Cortex of kidney (tissue), 1 donor: ENCODE measurements at places on chromosomes 11 and 22.

GRCh38 chr11:282630-283360, 4.6 kb downstream of the NLRP6 start:
- DNase-seq: no peak

- no peak for DNase-seq
These were observed 45.9 kb downstream of the FDX1 start for GRCh38 chr11:110475671-110476070.

GRCh38 chr11:40323241-40323640, 1136.2 kb downstream of the LRRC4C start:
- DNase-seq: no peak

DNA sequence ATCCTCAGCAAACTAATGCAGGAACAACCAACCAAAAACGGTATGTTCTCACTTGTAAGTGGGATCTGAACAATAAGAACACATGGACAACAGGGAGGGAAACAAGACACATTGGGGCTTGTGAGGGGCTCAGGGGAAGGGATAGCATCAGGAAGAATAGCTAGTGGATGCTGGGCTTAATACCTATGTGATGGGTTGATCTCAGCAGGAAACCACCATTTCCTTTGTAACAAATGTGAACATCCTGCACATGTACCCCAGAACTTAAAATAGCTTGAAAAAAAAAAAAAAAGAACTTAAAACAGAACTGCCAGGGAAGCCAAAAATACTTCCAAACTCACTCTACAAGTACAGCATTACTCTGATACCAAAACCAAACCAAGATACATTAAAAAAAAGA, 33.8 kb downstream of the CASP4 start:
- no peak for DNase-seq

GRCh38 chr22:48745842-48746788, 1081.6 kb downstream of the BRD1 start:
- DNase-seq: no peak

DNA sequence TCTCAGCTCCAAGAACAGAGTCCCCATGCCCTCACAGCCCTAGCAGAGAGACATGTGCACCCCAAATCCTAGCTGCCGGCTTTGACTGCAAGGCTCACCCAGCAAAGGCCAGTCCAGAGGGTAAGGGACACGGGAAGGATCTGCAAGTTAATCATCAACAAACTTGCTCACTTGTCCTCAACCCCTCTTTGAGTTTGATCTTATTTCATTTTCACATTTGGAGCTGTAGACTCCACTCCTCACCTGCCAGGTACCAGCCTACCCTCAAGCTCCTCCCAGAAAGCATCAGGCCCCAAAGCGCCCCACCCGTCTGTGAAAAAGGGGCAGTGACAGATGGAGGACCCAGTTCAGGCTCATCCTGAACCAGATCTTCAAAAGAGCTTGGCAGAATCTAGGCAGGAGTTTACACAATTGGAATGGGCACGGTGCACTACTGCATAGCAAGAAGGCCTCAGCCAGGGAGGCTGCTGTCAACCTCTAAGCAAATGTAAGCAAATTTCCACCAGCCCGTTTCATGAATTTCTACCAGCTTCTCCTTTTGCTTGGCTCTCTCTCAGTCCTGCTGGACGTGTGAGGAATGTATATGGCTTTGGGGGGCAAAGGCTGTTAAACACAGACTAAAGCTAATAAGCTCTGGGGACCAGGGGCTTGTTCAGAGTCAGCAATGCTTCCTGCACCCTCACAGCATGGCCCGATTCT, 5.5 kb downstream of the EHD1 start:
- DNase-seq: no peak
